ENCODE measurements at places on chromosomes 5 and 9.

DNA sequence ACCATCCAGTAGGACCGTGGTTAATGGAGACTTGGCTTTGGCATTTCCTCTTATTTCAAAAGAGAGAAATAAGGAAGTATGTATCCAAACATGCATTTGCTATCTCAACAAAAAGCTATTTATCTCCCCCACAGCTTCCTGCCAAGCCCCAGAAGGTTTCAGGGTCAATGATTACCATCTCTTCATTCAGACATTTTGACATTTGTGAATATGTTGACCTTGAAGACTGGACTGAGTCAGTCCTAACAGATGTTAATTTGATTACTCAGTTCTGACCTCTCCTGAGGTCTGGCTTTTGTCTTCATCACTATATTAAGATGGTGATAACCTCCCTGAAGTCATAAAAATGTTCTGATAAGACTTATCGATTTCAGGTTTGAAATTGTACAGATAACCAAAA is 479.4 kb downstream of the AGTPBP1 start:
- no peak for DNase-seq

DNA sequence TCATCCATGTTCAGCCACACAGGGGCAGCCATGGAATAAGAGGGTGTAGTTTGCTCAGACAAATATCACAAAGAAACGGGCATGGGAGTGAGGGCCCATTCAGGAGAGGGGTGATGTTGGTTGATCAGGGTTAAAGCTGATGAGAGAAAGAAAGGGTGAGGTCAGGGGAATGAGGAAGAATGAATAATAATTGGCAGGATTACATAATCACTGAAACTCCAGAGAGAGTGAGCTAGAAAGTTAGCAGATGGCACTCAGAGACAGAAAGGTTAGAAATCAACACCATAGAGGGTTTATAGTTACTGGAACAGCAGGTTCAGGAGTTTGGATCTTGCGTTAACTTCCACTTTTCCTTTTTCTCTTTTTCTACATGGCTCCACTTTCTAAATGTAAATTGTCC is 113.9 kb downstream of the TAF11L14 start:
- DNase-seq = no peak

DNA sequence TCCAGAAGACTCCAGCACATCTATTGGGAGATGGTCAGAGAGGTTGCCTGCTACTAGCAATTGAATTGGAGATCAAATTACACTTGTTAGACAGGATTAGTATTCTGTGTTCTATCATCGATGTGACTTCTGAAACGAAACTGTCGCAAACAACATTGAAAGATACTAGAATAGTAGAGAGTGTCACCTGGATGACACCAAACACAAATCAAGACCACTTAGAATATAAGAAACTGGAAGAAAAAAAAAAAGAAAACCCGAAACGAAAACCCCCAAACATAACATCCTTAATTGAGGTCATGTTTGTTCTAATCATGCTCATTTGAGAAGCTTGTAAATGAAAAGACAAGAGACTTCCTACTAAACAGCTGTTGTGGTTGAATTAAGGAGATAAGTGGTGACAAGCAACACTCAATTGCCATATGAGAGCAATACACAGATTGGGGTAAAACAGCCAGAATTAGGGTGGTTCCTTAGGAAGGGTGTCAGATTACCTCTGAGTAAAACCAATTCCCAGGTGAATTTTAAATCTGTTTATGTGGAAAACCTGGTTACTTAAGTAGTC is 97.6 kb downstream of the BASP1 start:
- no peak for DNase-seq

DNA sequence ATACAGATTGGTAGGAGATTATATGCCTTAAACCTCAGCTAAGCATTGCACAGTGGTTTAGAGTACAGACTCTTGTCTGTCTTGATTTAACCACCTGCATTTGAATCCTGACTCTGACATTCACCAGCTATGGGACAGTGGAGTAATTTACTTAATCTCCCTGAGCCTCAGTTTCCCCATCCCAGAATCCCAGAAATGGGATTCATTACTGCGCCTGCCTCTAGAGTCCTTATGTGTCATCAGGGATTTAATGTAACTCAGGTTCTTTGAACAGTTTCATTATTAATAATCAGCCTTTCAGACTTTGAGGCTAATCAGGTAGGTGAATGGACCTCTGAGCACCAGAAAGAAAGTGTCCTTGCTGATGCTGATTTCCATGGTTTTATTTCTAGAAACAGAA is 149.1 kb downstream of the SMARCA2 start:
- DNase-seq = no peak
